ENCODE measurements at places on chromosomes 12 and 14. TPM values are rescaled to one million over a fixed set of nuclear protein-coding genes. Genes with fewer than 3 reads are reported as not detected.

DNA sequence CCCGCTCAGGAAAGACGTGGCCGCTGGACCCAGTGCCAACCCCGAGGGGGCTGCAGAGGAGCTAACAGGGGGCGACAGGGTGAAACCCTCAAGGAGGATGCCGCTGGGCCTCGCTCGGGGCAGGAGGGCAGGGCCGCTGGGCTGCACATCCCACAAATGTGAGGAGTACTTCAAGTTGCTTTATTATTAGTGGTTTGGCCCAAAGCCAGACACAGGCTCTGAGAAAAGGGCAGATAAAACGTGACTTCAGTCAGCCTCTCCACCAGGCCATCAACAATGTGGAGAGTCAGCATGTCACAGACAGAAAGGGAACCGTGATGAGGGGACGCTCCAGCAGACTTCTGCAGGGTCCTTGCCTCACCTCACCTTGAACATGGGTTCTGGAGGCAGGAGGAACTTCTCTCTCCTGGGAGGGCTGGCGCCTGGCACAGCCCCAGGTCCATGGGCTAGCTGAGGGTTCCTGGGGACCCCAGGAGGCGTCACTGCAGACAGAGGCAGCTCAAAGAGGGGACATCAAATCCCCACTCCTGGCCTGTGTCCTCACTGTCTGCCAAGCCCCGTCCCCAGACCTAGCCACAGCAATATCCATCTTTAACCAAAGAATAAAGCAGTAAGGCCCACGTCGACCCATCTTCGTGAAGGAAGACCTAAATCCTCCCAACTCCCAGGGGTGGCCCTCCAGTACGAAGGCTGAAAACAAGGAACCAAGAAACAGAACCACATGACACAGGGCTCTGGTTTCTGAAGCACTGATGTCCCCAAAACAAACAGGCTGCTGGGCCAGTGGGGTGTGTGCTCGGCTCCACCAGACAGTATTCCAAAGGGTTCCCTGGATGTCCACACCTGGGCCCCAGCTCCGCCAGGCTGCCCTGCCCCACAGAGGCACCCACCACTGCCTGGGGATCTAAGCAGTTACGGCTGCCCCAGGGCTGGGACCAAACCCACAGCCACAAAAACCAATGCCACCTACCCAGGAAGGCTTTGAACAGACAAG, 35.1 kb downstream of the CCDC85C start:
- no peak for DNase-seq
- H3K4me3 ChIP-seq = no peak overlapping the region
- H3K4me1 ChIP-seq = peaks cover 41% of the 10 kb centered on the region
- no peaks in the 10 kb centered on the region for H3K27me3 ChIP-seq
- no peak overlapping the region for H3K27ac ChIP-seq

DNA sequence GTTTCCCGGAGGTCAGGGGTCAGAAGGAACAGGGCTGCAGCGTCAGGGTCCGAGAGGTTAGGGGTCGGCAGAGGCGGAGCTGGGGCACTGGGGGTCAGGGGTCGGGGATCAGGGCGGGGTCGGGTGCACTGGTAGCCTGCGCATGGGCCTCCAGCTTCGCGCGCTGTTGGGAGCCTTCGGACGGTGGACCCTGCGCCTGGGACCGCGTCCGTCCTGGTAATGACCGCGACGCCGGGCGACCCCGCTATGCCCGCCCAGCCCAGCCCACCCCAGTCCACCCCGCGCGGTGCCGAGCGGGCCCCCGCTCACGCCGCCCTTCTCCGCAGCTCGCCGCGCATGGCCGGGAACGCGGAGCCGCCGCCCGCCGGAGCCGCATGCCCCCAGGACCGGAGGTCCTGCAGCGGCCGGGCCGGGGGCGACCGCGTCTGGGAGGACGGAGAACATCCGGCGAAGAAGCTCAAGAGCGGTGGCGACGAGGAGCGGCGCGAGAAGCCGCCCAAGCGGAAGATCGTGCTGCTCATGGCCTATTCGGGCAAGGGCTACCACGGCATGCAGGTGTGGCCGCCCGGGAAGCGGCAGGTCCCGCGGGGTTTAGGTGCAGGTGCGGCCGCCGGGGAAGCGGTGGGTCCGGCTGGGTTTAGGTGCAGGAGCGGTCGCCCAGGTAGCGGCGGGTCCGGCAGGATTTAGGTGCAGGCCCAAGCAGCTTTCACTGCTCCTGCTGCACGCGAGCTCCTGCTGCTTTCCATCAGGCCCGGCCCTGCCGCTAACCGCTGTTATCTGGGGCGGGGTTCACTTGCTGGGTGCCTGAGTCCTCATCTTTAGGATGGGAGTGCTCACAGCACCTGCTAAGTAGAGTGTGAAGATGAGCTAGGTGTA, 743 bp downstream of the PUS1 start:
- H3K27me3 ChIP-seq = no peaks in the 10 kb centered on the region
- DNase-seq = peak; percentile 46
- peaks cover 3% of the 10 kb centered on the region for H3K36me3 ChIP-seq
- peak overlapping the region; percentile 97 for H3K27ac ChIP-seq
- H3K4me3 ChIP-seq = peak overlapping the region; percentile 96
- no peaks in the 10 kb centered on the region for H3K4me1 ChIP-seq

GRCh38 chr12:89752341-89752740, 43.7 kb upstream of the ATP2B1 start:
- no peak overlapping the region for H3K4me3 ChIP-seq
- H3K27me3 ChIP-seq = no peaks in the 10 kb centered on the region
- peaks cover 28% of the 10 kb centered on the region for H3K4me1 ChIP-seq
- no peak overlapping the region for H3K27ac ChIP-seq
- H3K36me3 ChIP-seq = no peaks in the 10 kb centered on the region

DNA sequence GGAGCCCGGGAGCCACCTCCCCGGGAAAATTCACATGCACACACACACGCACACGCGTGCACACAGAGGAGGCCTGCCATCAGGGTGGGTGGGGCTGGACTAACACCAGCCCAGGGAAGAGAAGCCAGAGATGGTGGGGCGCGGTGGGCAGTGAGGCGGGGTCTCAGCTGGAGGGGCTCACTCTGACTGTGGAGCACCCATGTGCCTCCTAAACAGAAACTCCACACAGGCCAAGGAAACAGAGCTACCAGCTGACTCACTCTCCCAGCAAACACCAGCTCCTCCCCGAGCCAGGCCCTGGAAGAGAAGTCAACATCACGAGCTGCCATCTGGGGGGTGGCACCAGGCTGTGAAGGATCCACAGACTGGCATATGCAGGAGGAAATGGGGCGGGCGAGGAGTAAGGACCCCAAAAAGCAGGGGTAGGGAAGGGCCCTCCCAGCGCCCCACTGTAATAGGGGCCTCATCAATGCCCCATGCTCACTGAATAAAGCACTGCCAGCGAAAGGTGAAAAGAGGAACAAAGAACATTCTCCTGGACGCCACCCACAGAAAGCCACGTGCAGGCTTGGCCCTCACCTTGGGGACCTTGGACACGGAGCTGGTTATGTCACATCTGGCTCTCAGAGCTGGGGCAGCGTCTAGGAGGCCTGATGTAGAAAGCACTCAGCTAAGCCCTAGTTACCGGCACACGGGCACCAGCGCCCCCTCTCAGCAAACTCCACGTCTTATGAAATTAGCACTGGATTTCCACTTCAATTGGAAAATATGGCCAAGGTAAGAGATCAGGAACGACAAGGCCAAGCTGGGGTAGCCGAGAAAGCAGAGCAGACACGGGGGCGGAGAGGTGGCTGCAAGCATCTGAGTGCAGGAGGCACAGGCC, 8.4 kb upstream of the INF2 start:
- H3K4me1 ChIP-seq = peaks cover 82% of the 10 kb centered on the region
- H3K27me3 ChIP-seq = no peaks in the 10 kb centered on the region
- H3K27ac ChIP-seq = peak overlapping the region; percentile 75

SELPLG gene
- total RNA-seq = 0.44 TPM

Measured in Caco-2 (cell line).